NCI-H226 (cell line): ENCODE measurements at places on chromosomes 5 and 9.

DNA sequence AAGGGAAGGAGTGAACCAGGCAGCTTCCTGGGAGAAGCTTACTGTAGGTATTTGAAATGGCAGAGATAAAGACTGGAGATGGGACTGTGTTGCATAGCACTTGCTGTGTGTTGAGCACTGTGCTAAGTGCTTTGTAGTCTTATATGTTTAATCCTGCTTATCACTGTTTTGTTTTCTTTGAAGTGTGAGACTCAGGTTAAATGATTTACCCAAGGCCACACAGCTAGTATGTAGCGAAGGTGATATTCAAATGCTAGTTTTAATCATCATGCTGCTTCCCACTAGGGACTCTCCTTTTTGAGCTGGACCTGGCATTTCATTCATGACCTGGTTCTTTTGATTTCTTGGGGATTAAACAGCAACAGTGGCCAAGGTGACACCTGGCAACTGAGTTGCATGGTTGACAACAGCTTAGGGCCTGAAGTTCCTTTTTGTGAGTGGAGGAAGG lies 35.3 kb upstream of the SPRY4 start:
- DNase-seq, result no peak

DNA sequence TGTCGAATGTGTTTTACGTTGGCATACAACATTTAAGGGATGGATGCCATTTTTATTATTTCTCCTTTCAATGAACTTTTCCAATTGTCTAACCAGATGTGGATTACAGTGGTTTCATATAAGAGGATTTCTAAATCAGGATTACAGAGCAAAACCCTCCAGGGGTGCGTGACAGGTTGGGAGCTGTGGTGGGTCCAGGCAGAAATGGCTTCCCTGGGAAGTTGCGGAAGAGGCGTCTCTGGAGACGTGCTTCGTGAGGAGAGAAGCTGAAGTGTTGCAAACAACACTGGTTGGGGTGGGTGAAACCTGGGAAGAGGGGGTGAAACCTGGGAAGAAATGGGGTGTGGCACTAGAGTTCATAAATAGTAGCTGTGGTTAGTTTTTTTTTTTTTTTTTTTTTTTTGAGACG lies 4.5 kb upstream of the RPL26L1 start:
- DNase-seq, result peak; percentile 74

DNA sequence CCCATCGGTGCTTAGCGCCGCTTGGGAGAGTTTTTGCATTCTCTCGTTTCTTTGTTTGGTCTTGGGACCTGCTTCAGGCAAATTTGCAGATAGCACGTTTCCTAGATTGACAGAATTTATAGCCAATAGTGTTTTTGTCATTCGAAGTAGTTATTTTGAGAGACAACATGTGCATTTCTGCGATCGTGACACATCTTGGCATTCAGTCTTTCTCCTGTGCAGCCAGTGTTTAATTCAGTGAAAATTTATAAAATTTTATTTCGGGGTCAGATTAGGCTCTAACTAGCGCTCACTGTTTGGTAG lies 830 bp downstream of the PRRC1 start:
- no peak for DNase-seq

- DNase-seq, result peak; percentile 9
These were observed 141.5 kb downstream of the RMI1 start for GRCh38 chr9:84121991-84122523.

- DNase-seq, result no peak
These were observed 110.1 kb downstream of the ERCC6L2 start for GRCh38 chr9:95985440-95986055.

- DNase-seq, result no peak
These were observed 23.4 kb upstream of the COL27A1 start for GRCh38 chr9:114131808-114132549.

DNA sequence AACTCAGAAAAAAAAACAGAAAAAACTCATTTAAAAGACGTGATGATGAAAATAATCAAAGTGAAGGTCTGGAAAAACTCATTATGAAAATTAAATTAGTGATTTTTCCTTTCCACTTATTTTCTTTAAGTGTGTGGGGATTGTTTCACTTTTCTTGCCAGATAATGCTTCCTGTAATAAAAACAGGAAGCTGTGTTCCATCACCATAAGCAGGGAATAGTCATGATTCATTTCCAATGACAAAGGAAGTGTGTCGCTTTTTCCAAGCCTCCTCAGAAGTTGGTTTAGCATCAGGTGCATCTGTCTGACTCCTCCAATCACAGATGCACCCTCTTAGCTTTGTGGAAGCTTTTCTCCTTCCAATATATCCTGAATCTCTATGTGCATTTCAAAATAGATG lies 2068.7 kb downstream of the MAT2B start:
- no peak for DNase-seq

DNA sequence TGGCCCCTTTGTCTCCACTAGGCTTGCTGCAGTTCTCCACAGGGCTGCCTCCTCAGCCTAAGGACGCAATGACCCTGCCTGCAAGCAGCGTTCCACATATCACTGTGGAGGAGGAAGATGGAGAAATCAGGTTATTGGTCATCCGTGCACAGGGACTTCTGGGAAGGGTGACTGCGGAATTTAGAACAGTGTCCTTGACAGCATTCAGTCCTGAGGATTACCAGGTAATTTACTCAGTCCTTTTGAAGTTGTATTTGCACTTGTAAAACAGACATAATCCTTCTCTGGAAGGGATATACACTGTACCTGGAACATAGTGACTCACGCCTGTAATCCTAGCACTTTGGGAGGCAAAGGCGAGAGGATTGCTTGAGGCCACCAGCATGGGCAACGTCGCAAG lies 116.6 kb downstream of the ADGRV1 start:
- no peak for DNase-seq

DNA sequence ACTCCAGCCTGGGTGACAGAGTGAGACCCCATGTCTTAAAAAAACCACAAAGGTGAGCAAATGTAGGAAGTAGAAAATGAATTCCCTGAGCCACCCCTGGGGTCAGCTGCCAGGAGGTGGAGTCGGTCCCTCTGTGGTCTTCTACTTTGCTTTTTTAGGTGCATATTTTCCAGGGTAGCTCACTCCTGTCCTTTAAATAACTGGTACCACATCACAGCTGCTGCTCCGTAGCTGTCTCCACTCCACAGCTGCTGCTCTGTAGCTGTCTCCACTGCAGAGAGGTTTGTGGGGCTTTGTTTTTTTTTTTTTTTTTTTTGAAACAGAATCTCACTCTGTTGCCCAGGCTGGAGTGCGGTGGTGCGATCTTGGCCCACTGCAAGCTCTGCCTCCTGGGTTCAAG lies 8.9 kb downstream of the WDR5 start:
- no peak for DNase-seq

DNA sequence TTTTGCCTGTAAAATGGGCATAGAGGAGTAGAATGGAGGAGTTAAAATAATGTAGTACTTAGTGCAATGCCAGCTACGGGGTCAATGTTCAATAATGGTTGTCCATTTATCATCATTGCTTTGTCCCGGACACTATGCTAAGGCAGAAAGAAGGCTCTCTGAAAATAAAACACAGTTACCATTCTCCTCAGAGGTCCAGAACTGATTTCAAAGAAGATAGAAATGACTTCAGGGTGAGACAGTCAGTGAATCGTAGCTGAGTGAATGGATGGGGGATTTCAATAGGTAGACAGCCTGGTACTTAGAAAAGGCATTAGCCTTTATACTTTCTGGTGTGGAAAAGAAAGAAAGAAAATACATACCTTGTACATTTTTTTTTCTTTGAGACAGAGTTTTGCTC lies 1.2 kb upstream of the AK3 start:
- no peak for DNase-seq

DNA sequence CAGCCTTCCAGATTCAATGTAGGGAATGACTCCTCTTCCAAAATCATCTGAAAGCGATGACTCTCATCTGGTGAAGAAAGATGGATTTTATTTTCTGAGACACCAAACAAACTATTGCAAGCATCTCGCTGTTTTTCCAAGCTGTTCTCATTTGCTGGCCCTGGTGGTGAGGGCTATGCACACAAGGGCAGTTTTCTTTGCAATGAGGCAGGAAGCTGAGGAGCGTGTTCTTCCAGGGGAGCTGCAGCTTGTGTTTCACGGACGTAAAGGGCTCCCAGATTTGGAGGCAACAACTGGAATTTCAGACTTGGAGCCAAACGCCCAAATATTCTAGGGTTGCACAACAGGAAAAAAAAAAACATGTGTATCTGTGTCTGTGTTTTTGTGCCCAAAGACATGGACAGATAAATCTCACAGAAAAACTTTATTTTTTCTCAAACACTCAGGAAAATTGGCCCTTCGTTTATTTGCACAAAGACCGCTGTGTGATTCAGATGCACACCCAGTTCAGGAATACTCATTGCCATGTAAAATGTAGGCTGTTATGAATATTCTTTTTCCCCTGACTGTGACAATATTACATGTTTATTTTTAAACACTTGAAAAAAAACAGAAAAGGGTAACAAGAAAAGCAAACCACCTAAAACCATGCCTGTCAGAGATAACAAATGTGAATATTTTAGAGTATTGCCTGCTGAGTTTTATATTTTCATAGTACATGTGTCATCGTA lies 151.3 kb downstream of the GAS1 start:
- DNase-seq, result no peak

- DNase-seq, result no peak
These were observed 169.2 kb upstream of the MVB12B start for GRCh38 chr9:126157423-126157822.

GRCh38 chr5:76082772-76083554 lies at the start of gene SV2C:
Gene SV2C, plus strand, starts transcription at chr5:76083383. Its CDS starts 48,368 bp downstream, at chr5:76131751.
- no peak for DNase-seq

DNA sequence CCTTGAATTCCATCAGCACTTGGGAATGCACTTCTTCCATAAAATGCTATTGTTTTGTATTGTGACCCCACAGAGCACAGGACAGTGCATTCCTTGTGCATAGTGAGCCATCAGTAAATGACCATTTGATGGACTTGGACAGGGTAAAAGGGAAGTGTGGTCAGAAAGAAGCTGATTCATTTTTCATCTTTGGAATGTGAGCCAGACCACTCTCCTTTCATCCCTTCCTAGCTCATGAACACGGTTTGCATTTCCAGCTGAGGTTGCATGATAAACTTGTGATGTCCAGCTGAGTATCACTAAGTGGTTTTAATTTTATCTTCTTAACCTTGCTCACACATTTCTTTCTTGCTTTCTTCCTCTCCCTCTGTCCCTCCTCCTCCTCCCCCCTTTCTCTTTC lies 101.3 kb downstream of the NUDT12 start:
- peak; percentile 82 for DNase-seq

DNA sequence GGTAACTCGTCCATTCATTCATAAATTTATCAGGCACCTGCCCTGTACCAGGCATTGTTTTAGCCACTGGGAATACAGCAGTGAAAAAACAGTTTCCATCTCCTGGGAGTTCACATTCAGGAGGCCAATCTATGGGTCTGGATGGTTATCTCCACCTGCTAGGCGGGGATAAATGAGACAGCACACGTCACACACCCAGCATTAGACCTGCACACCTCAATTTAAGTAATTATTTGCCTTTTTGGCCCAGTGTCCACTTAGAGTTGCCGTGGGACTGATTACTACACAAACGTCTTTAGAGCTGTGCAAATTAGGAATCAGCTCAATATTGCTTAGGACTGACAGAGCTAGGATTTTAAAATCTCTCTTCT lies 46.1 kb downstream of the STK10 start:
- DNase-seq, result no peak

GRCh38 chr9:86353655-86354010 lies 577 bp downstream of the TUT7 start:
- DNase-seq, result no peak

DNA sequence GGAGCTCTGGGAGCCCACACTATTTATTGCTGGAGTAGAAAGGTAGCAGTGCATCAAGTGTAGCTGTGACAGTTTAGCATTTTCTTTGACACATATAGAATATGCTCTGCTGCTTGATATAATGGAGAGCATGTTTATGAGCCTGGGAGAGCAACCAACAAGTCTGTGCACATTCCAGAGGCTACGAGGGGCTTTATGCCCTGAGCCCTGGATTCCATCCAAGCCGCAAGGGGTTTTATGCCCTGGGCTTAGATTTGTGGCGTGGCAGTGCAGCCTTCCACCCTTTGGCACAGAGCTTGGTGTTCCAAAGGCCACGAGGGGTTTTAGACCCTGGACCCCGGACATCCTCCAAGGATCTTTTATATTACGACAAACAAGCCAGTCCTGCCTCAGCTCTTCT lies 14.6 kb downstream of the CDH6 start:
- no peak for DNase-seq

DNA sequence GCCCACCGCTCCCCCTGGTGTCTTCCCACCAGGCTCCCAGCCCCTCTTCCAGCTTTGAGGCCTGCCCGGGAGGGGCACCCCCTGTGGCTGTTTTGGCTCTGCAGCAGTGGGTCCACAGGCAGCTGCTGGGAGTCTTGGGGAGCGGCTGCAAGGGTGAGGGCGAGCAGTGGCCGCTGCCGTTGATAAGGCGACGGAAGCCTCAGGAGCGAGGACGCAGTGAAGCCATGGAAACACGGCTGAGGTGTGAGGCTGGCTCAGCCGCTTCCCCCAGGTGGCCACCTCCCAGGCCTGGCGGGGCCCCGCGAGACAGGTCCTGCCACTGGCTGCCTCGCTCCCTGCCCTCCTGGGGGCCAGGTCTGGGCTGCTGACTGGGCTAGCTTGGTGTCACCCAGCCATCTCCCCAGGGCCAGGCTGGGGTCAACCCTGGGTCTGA lies 41.5 kb downstream of the CXXC5 start:
- DNase-seq, result no peak

DNA sequence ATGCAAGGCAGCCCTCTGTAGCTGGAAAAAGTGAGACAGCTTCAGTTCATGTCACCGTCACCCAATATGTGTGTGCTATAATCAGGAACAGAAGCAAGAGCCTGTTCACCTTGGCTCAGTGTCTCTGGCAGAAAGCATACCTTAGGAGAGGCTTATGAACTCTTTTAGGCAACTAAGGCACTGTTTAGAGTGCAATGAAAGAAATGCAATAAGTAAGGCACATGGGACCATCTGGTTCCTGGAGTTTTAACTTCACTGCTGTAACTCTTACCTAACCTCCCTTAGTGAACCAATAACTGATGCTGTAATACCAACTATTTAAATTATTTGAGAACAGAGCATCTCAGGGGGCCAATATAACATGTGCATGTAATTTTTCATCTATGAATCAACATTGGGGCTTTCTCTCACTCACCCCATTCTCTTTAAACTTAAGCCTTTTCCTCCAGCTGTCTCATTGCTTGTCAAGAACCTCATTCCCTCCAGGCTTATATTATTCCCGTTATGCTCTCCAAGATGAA lies 32.4 kb downstream of the C9 start:
- DNase-seq, result no peak

GRCh38 chr5:71904852-71905251 lies 185.8 kb downstream of the CARTPT start:
- DNase-seq, result no peak

GRCh38 chr5:146825033-146825432 lies 53.5 kb downstream of the PPP2R2B start:
- DNase-seq, result peak; percentile 22
